ENCODE measurements at places on chromosomes 11 and 22.

GRCh38 chr11:122951211-122951610 lies 30.4 kb downstream of the BSX start:
- DNase-seq = no peak

- peak; percentile 84 for DNase-seq
Observed at GRCh38 chr22:35477911-35478582, 62.6 kb upstream of the RASD2 start.

DNA sequence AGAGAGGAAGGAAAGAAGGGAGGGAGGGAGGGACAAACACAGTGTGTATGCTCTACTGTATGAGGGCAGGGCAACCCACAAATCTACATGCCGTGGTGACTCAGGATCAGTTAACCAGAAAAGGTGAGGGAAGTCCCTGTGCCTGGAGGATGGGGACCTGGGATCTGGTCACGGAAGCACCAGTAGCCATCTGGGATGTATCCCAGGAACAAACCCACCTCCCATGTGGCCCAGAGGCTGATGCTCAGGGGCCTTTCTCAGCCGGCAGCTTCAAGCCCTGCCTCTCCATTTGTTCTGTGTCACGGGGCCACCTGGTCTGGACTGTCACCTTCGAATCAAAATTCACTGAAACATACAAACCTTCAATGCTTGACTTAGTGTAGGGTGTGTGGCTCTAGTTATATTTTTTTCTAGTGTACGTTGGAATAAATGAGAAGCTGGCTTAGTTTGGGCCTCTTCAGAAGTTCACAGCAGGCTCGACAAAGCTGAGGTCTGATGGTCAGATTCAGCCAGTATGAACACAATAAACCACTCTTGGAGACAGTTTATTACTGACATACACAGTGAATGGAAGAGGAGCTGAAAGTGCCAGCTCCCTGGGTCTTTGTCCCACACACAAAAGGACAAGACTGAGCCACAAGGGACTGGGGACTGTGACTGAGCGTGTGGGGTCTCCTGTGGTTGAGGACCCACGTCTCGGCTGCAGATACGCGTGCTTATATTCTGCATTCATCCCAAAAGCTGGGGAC lies 23.5 kb upstream of the RTL6 start:
- DNase-seq = no peak

DNA sequence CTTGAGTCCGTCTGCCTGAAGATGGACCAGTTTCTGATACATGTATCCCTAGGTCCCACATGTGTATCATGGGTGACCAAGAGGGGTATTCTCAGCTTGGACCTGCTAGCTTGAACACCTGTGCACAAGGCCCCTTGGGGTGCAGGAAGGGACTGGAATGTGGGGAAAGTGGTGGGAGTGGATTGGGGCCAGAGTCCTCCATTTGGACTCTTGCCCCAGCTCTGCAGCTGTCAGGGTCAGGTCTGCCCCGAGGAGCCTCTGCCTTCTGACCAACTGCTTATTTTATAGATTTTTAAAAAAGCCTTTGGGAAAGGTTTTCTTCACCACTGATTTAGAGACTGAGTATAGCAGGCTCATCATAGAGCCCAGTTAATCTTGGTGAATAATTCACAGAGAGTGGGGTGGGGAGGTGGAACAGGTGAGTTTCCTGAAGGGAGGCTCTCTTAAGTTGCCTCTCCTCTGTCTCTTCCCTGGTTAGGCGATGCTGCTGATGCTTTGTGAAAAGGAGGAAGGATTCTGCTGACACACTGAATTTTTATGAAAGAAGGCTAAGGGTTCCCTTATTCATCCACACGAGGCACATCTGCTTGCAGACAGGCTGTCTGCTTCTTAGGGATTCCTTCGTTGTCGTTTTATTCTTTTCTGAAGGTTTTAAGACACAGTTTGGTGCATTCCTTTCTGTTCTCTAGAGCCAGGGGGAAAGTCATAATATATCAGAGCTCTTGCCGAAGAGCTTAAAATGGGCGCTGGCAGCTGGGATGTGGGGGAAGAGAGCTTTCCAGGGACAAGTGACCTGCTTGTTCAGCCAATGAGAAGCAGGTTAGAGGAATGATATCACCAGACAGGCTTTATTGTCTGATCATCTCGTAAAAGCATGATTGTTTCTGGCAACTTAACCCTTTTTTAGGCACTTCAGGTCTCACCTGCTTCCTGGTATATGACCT lies 19.9 kb downstream of the TRIM44 start:
- peak; percentile 35 for DNase-seq

GRCh38 chr11:44615913-44616791 lies 50.7 kb downstream of the CD82 start:
- no peak for DNase-seq

DNA sequence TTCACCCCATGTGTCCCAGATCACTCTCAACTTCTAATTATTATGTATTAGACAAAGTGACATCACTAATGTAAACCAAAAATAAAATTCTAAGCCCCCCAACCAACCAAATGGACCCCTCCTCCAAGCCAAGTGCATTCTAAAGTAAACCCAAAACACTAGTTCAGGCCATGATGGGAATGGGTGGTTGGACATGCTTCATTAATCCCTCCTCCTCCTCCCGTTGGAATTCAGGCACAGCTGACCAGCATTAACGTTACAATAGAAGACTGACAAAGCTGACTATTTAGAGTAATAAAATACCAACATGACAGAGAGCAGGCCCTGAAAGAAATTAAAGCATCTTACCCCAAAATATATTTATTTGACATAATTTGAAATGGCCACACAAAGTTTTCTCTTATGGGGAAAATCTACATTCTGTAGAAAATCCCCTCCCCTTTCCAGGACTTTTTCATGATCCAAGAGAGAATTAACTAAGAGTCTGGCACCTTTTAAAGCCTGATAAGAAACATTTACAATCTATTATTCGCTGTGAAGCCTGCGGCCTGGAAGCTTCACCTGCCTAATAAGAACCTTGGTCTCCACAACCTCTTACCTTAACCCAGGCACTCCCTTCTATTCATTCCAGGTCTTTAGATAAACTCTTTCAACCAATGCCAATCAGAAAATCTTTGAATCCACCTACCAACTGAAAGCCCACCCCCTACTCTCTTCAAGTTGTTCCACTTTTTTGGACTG lies 948.5 kb upstream of the CCDC90B start:
- DNase-seq = no peak

- no peak for DNase-seq
Observed at GRCh38 chr22:34966980-34967565, 98.9 kb upstream of the ISX start.

GRCh38 chr11:66651016-66651415 lies 12.5 kb downstream of the RBM4 start:
- peak; percentile 25 for DNase-seq

GRCh38 chr11:112302226-112302868 lies 41.7 kb upstream of the PLET1 start:
- no peak for DNase-seq

- DNase-seq = no peak
Observed at GRCh38 chr11:115716601-115717529, 212.7 kb upstream of the CADM1 start.

DNA sequence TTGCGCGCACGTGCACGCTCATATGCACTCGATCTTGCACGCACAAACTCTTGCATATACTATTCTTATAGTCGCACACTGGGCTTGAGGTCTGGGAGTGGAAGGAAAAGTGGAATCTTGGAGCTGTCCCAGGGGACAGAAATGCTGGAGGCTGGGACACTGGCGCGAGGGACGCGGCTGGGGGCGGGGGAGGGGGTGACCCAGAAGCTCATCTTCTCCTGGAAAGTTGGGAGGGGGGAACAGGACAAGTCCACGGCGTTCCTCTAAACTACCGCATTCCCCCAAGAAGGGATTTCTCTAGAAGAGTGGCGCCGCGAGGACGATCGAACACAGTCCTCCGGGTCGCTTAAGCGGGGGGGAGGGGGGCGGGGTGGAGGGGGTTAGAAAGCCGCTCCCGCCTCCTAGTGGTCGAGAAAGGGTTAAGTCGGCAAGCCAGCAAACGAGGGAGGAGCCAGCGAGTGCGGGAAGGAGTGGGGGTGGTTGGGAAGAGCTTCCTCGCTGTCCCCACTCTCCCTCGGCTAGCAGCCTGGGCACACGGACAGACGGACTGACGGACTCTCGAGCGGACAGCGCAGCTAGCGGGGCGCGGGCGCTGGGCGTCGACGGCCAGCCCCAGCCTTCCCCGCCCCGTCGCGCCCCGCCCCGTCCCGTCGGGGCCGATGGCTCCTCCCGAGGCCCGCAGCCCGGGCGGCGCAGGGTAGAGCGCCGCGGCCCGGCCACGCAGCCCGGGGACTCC lies at the start of gene RTN4RL2:
TSS of gene RTN4RL2 (plus strand) at position 507 of the 736 bp plus-strand sequence. CDS start 338 bp downstream, outside the sequence.
- no peak for DNase-seq

DNA sequence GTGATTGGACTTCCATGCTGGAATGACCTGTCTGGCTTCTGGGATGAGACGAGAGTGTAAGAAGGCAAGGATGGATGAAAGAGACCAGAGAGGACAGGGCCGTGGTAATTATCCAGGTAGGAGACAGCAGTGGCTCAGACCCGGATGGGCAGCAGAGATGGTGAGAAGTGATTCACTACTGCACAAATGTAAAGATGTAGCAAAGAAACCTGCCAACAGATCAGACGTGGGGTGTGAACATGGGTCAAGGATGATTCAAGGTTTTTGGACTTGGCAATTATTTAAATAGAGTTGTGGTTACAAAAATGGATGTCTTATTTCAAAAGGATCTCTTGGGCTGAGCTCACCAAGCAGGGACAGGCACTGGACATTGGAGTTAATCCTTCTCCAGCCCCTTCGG lies 32.7 kb downstream of the RIBC2 start:
- no peak for DNase-seq

DNA sequence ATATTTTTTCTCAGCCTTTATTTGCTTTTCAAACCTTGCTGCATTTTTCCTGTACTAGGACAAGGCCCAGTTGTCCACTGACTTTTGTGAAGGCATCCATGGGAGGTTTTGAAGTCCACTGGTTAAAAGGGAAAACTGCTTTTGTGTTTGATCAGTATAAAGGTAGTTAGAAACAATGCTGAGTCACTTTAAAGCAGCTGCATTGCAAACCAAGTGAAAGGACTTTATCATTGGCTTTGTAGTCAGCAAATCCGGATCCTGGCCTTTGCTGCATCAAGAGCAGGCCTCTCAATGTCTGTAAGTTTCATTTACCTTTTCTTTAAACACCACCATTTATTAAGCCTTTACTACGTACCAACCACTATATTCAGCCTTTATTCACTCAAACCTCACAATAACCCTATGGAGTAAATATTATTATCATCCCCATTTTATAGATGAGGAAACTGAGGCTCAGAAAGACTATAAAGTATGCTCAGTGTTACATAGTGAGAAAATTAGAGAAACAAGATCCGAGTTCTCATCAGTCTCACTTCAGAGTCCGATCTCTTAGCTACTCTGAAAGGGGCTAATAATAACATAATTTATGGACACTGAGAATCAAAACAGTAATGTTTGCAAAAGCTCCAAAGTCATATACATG lies 60.6 kb upstream of the HSD17B12 start:
- no peak for DNase-seq

DNA sequence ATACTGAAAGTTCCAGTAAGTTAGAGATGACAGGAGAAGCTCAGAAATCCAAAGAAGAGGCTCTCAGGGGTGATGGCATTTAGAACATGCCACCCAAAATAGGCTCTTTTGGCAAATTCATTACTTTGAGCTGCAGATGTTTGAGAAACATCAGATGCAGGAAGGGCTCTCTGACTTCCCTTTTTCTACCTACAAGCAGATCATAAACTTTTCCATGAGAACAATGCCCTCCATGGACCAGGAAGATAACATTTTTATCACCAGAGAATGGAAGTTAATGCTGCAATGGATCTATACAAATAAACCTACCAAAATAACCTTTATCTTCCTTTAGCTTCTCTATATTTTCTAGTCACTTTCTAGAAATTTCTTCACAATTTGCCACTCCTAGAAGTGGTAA lies 32.7 kb upstream of the FAR1 start:
- no peak for DNase-seq

DNA sequence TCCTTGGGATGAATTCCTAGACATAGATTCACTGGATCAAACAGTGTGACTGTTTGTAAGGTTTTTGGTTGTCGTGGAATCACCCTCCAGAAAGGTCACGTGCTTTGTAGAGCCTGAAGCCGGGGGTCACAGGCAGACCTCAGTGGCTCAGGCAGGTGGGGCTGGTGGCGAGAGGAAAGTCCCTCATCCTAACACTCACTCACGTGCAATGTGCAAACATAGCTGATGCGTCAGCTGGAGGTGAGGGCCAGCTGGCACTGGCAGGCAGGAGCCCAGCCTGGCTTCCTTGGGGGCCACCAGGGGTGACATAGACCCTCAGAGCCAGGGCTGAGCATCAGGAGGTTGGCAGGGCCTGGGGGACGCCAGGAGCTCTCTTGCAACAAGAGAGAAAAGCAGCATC lies 90.0 kb downstream of the ARHGAP8 start:
- DNase-seq = no peak

DNA sequence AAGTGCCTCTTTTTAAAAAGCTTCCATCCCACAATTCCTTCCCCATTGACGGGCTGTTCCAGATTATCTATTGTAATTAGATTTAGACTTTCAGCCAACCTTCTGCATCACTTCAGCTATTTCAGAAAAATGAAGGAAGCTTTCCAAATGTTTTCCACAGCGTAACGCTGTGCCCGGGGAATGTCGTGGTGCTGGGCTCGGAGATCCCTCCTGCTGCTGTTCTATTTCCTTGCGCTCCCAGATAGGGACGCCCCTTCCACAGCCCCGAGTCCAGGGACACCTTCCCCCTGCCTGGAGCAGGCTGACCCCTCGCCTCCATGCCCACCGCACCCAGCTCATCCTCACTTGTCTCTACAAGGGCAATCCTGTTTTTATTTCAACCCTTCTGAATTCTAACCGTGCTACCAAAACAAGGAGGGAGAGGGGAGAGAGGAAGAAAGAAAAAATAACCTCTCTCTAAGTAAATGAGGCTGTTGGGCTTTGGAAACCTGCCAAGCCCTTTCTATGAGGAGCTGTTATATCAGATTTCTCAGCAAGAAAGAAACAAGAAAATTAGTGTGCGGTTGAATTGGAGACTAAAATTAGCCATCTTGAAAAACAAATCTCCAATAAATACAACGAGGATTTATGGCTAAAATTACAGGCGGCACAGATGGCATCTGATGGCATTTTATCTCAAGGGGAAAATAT lies 366.9 kb downstream of the BRD1 start:
- no peak for DNase-seq

DNA sequence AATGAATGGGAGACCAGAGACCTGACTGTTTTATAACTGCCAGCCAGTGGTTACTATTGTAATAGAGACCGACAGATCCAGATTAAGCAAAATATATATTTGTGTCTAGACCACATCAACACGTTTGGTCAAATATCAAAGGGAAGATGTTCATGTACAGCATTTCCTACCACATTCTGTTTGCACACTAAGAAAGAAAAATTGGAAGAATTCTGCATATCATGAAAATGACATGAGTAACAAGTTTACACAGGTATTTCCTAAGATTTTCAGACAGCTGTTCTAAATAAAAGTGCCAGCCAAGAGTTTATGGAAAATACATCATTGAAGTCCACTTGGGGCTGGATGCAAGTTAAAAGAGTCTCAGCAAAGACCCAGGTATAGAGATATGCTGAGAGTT lies 145.5 kb upstream of the ANO3 start:
- no peak for DNase-seq

GRCh38 chr11:12303421-12304149 lies 73.8 kb upstream of the PARVA start:
- DNase-seq = no peak

GRCh38 chr11:106986261-106986660 lies 32.0 kb downstream of the GUCY1A2 start:
- DNase-seq = no peak

Data from kidney glomerular epithelial cell (primary cell).